Fibroblast of skin of left quadriceps (primary cell): ENCODE measurements at places on chromosomes 12 and 14.

DNA sequence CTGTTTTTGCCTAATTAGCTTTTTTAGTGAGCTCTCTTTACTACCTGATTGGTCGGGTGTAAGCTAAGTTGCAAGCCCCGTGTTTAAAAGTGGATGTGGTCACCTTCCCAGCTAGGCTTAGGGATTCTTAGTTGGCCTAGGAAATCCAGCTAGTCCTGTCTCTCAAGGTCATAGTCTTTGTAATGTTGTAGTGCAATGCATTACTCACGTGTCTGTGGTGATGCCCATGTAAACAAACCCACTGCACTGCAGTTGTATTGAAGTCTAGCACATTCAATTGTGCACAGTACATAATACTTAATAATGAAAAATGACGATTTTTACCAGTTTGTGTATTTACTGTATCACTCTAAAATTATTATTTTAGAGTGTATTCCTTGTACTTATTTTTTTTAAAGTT lies 335.5 kb downstream of the NUAK1 start:
- DNase-seq, result no peak

DNA sequence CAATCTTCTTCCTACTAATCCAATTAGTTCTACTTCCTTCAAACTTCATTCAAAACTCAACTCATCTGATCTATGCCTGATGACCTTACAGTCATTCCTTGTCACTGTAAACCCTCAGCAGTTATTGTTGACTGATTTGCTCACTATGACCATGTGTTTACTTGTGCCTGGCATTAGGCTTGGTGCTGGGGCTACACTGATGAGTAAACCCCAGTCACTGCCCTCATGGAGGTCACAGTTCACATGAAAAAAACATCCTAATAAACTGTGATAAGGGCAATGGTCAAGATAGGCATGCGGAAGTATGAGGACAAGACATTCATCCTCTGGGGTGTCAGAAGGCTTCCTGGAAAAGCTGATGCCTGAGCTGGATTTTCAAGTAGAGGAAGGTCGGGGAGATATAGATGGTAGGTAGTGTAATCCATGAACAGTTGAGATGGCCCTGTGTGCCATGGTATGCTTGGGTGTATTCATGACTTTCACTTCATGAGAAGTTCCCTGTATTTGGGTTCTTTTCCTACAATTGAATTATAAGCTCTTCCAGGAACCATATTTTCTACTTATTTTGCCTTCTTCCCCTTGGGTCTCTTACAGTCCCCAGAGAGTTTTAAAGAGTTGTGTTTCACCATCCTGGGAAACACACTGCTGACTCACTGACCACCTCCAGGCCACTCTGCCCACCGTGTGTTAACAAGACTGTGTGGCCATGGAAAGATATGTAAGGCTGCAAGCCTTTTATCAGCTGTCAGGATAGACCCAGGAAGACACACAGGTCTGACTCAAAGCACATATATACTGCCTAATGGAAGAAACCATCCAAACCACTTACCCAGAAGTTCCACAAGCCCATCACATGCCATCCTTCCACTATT lies 38.7 kb upstream of the DUSP6 start:
- peak; percentile 37 for DNase-seq

GRCh38 chr14:94934276-94934810 lies 164.4 kb upstream of the GSC start:
- DNase-seq, result no peak

GRCh38 chr14:90507428-90507827 lies 110.6 kb downstream of the CALM1 start:
- DNase-seq, result no peak

DNA sequence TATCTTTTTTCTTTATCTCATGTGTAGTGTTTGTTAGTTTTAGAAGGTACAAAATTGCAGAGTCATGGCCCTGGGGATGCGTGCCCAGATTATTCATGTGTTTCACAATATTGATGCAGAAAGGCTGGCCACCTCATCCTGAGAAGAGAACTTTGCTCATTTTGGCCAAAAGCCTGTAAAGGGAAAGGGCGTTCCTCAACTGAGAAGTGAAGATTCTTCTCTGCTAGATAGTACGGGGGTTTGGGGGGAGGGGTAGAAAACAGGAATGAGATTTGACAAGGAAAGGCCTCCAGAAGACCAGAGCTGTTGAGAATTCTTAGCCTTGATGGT lies 1.7 kb downstream of the MGST1 start:
- peak; percentile 80 for DNase-seq

- no peak for DNase-seq
Observed at GRCh38 chr12:3138941-3139511, 61.8 kb downstream of the TSPAN9 start.

DNA sequence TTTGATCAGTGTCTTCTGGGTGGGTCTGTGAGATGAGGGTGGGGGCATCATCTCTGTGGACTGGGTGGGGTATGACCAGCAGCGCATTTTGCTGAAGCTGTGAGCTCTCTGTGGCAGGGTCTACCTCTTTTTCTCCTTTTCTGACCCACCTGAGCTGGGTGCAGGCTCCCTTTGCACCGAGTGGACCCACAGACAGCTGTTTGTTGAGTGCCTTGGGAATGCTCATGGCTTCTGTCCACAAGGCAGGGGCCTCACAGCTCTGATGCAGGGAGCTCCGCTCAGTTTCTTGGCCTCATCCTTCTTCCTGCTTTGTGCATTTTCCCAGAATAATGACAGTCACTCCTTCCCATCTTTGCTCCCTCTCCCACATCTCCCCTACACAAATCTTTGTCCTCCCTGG lies 380.6 kb downstream of the DPF3 start:
- no peak for DNase-seq

GRCh38 chr14:49853572-49854375 lies 1.2 kb upstream of the NEMF start:
- peak; percentile 58 for DNase-seq

- DNase-seq, result no peak
Observed at GRCh38 chr12:40020261-40020691, 85.6 kb downstream of the SLC2A13 start.

DNA sequence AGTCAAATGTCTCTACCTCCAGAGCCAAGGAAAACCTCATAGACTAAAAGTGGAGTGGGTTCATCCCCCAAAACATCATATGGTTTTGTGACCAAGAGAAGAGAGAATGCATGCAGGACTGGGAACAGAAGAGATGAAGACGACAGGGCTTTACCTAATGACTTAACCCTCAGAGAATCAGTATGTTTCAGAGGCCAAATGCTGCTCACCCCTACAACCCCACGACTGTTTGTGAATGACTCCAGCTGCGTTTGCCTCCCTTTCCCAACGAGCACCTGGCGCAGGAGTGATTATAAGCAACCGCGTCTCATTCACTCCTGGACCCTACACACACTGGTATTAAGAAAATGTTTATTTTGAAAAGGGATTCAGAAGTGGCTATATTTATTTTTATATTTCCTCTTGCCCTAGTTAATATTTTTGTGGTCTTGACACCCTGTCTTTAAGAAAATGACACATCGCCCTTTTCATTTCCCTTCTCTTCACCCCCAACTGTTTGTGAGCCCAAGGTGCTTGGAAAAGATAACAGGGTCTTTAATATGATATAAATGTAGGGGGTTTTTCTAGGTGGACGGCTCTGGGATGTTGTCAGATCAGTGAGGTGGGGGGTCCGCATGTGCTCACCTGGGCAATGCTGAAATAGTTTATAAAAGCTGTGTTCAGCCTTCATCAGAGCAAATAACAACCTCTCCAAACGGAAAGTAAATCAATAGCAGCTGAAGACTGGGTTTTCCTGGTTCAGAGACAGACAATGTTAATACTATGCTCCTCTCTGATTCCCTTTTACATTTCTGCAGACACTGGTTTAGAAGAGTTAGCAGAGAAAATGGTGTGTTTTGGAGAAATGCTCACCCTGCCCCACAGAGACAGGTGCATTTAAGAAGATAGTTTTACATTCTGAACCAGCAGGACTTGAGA lies 77.7 kb downstream of the SLC15A4 start:
- no peak for DNase-seq

DNA sequence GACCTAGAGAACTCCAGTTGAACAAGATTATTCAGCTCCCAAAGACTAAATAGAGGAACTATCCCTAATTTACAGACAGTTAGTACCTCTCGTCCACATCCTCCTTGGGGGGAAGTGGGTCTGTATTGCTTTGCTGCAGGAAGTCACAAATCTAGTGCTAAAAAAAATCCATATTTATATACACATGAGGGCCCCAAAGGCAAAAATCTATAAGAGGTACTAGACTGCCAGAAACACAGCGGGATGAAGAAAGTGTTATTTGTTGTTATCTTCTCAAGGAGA lies 190.1 kb downstream of the TTC8 start:
- DNase-seq, result no peak

GRCh38 chr12:78018939-78019338 lies 188.2 kb downstream of the NAV3 start:
- DNase-seq, result no peak

DNA sequence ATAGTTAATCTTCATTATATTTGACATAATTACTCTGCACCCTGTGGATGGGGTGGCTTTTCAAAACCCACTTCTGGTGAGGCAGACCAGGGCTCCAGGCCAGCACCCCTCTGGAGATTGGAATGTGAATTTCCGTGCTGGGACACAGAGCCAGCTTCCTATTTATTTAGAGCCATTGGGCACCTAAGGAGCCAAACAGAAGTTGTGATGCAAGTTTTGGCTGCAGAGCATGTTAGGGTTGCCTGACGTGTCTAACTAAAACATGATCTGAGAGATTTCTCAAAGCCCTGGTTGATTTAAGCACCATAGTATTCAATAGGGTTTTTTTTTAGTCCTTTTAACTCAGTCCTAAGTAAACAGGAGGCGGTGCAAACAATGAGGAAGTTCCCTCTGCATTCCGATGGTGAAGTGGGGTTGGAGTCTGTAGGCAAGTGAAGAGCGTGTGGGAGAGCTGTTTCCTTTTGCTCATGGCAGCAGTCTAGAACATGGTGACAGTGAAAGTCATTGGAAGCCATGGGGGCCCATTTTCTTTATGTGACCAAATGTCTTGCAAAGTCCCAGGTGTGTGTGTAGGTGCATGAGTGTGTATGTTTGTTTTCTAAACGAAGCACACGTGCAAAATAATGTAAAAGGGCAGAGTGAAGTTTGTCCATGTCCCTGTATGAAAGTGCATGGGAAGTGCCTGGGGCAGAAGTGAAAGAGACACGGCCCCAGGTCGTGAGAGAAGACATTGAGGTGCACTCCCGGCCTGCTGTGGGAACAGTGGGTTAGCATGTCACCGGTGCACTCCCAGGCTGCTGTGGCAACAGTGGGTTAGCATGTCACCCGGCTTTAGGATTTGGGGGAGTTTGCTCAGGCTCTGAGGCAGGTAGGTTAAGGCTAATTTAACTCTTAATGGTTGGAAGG lies 117.7 kb downstream of the PRKCH start:
- DNase-seq, result no peak

DNA sequence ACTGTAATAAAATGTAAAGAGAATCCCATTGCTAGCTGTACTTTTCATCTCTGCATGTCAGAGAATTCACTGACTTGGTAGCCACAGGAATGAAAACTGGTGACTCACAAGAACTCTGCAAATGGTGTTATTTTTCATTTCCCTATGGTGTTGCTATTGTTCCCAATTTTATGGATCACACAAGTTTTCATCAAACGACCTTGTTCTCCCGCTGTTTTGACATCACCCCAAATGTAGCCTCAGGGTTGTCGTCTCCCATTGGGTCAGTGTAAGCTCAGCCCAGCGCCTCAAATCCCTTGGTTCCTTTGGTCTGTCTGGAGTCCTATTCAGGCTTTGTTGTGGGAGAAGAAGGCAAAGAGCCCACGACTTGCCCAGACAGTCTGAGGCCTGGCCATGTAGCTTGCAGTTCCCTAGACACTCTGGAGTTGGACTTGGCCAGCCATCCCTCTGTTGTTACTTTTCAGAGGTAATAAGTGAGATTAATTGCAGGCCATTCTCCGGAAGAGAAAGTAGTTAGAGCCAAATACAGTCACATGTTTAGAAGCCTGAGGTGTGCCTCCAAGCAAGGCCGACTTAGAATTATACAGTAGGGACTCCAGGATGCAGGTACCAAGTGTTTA lies 159.2 kb downstream of the TGFB3 start:
- peak; percentile 74 for DNase-seq

- peak; percentile 40 for DNase-seq
Observed at GRCh38 chr12:115203701-115204100, 519.7 kb upstream of the TBX3 start.

GRCh38 chr12:79778802-79779448 lies 88.2 kb upstream of the PAWR start:
- no peak for DNase-seq

- no peak for DNase-seq
Observed at GRCh38 chr12:64933791-64934190, 109.3 kb downstream of the TBC1D30 start.

DNA sequence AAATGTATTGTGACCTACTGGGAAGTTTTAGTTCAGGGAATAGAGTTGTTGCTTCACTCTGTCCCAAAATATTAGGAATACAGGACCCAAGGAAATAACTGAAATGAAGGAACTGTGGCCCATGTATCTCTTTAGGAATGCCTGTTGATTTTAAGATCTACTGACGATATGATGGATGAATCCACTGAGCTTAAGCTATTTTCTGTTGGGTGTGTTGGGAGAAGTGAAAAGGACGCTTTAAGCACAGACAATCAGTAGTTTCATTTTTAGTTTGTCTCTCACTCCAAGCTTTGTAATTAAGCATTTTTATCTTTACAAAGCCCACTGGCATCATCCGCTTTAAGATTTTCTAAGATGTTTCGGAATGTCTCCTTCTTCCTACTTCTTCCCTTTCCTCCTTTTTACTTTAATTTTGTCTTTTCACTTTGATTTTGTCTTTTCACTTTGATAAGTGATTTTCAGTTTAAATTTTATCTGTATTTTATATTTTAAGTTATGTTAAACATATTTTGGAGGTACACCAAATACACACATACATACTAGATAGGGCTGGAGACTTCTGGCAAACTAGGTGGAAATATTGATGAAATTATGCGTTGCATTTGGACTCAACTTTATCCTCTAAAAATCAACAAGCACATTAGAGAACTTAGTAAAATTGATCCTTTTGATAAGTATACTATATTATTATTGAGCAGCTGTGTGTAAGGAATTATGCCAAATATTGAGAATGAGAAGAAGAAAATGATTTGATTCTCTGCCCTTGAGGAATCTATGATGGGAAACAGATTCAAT lies 52.3 kb upstream of the USP44 start:
- DNase-seq, result no peak

DNA sequence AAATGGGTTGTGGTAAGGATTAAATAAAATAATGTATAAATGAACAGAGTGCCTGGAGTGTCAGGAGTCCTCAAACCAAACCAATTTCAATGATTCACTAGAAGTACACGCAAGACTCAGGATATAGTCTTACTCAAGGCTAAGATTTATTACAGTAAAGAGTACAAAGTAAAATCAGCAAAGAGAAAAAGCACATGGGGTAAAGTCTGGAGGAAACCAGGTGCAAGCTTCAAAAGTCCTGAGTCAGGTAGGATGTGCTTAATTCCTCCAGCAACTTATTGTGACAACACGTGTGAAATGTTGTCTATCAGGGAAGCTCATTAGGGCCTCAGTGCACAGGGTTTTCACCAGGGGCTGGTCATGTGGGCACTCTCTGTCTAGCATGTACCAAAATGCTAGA lies 105.8 kb upstream of the NAP1L1 start:
- no peak for DNase-seq
